AG09309 (cell line): ENCODE measurements at places on chromosomes 5 and 9.

DNA sequence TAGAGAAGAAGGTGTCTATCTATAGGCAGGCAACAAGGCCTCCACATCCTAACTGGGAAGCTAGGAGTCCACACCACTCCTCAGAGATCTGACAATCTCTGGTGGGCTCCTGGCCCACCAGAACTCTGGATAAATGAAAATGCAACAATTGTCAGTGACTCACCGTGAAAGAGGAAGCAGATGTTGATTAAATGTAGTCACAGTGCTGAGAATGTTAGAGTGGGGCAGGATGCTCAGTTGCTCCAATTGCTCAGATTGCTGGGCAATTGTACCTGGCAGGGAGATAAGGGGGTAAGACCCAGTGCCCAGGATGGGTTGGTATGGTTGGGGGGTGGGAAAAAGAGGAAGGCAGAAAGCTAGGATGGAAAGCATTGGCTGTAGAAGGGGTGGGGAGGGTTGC is 4.3 kb downstream of the CCL19 start:
- DNase-seq, result no peak

DNA sequence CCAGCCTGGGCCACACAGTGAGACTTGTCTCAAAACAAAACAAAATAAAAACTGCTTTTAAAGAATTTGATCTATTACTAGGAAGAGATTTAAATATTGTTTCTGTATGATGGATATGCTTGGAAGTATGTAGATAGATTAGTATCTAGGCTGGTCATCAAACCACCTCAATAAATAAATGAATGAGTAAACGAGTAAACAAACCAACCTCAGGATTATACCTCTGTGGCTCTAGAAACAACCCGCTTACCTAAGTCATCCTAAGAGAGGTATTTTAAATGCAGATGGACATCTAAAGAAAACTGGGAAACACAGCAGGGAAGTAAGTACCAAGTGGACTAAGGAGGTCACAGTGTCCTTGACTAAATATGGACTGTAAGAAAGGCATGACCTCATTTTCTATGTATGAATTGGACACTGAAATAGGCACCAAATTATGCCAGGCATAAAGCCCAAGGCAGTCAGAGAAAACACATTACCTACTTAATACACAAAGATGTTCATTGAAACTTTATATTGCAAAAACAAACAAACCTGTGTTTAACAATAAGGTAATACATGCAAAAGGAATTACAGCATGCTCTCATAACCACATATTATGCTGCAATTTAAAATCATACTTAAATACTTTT is 7.3 kb downstream of the ANKH start:
- DNase-seq, result no peak

DNA sequence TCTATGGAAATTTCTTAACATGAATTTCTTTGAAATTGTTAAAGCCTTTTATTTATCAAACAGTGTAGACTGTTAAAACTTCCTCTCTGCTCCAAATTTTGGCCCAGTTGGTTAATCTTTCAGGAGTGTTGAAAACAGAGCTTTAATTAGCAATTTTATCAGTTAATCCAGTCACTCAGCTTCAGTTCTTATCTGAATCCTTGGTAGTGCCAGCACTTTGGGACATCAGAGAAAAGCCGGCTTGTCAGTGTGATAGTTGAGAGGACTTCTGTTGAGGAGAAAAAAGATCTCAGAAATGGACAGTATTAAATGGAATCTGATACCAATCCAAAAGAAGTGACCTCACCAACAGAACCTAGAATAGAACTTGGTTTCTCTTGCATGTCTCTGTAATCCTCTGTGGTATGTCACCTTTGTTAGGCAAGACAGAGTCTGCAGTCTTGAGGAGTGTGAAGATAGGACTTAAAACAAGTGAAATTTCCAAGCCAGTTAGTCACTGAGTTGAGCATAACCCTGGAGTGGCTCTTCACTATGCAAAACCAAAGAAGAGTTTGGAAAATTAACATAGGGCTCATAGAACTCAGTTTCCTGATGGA is 251.8 kb downstream of the NNT start:
- DNase-seq, result no peak

GRCh38 chr9:126276056-126276728 is 50.4 kb upstream of the MVB12B start:
- no peak for DNase-seq
